ENCODE measurements at places on chromosomes 1 and 21.

GRCh38 chr1:218823291-218823900, 350.3 kb upstream of the LYPLAL1 start:
- DNase-seq, result no peak

DNA sequence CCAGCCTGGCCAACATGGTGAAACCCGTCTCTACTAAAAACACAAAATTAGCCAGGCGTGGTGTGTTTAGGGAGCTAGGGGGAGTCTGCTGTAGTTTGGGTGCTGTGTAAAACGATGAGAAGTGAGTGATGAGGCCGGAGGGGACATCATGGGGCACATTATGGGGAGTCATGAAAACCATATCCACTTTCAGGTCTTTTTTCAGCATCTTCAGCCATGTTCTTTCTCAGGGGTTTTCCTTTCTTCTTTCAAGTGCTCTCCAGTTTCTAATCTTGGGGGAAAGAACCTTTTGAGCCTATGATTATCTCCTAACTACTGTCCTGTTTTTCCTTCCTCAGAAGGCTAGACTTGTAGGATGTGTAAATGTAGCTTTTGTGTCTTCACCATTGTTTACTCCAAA, 14.4 kb downstream of the KDM4A start:
- no peak for DNase-seq

GRCh38 chr1:94319319-94320102, 82.1 kb upstream of the ARHGAP29 start:
- no peak for DNase-seq

DNA sequence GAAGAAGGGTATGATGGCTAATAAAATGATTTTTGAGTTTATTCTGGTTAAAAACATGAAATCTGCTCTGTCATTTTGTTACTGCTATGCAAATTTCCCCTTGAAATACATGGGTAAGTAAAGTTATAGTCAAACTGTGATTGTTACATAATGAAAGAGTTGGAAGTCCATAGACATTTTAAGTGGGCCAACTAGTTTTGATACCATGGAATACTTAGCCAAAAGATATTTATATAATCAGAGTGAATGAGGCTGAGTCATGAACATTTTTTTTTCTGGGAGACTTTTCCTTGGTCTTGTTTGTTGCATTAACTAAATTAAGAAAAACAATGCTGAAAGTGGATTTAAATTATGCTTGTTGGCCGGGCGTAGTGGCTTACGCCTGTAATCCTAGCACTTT, 58.2 kb upstream of the MPC2 start:
- DNase-seq, result no peak

GRCh38 chr1:156452907-156453306, 47.7 kb downstream of the MEF2D start:
- DNase-seq, result no peak

- no peak for DNase-seq
Measured at GRCh38 chr21:43906585-43907370, 41.8 kb downstream of the AGPAT3 start.

DNA sequence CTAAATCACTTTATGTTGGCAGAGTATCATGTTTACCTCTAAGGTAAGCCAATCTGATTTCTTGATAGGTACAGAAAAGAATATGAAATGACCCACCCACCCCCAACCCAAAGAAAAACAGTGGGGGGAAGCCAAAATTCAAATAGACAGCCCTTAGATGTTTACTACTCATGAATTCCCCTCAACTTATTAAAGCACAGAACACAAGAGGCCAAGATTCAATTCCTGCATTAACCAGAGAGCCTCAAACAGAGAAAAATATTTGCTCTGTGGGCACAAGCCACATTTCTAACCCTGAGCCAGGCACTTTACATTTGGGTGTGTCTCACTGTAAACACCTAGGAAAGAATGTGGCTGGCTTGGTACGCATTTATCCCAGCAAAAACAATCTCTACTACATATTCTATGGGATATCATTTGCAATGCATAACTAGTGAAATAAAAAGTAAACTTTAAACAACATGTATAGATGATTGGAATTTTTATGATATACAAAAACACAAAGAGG, 84.3 kb downstream of the PTPN14 start:
- DNase-seq, result no peak

DNA sequence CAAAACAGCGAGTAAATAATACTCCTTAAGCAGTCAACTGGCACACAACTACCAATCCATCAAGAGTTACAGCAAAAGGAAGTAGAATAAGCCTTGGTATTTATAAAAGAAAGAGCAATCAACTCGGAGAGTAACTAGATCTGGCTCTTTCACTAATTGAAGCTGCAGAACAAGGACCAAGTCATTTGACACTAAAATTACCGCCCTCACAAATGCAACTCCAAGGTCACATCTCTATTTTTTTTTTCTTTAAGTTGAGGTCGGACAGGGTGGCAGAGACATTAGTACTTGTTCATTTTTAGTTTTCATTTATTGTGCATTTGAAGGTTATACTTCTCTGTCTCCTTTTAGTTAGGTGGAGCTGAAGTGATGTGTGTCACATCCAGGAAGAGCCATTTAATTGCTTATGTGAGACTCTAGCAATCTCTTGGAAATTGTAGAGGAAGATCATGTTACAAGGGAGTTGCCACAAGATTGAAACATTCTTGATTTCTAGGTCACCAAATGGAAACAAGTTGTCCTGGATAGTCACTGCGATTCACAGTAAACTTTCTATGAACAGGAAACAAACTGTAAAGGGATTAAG, 138.1 kb upstream of the ADAMTS5 start:
- DNase-seq, result no peak

- no peak for DNase-seq
Measured at GRCh38 chr1:116433275-116434257, 60.5 kb downstream of the ATP1A1 start.

GRCh38 chr1:200435200-200435780, 25.5 kb upstream of the ZNF281 start:
- no peak for DNase-seq

GRCh38 chr1:5662744-5663126, 329.5 kb downstream of the NPHP4 start:
- no peak for DNase-seq

- DNase-seq, result no peak
Measured at GRCh38 chr1:214018386-214019268, 30.9 kb downstream of the PROX1 start.

- DNase-seq, result no peak
Measured at GRCh38 chr1:2180297-2181245, 14.0 kb downstream of the FAAP20 start.

DNA sequence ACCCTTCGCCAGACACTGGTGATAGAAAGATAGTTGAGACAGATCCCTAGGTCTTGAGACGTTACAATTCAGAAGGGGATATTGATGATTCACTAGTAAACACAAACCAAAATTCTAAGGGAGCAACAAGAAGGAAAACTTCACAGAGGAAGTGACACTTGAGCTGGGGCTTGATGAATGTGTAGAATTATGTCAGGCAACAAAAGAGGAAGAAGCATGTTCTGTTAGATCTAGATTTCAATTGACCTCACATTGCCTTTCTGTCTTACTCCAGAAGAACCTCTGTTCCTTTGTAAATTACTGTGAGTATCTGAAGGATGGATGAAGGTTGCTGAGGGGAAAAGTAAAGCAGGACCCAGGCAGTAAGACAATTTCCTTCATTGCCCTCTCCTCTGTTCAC, 328.2 kb downstream of the KCTD3 start:
- no peak for DNase-seq

GRCh38 chr1:180504186-180504585, 1.8 kb upstream of the ACBD6 start:
- DNase-seq, result no peak

GRCh38 chr1:110390096-110390495, 730 bp downstream of the SLC16A4 start:
- DNase-seq, result no peak

- DNase-seq, result no peak
Measured at GRCh38 chr1:205451759-205452164, 4.1 kb downstream of the BLACAT1 start.

GRCh38 chr1:246949956-246950355, 18.2 kb upstream of the AHCTF1 start:
- DNase-seq, result no peak

GRCh38 chr1:160850541-160850940, 12.1 kb downstream of the CD244 start:
- DNase-seq, result no peak

DNA sequence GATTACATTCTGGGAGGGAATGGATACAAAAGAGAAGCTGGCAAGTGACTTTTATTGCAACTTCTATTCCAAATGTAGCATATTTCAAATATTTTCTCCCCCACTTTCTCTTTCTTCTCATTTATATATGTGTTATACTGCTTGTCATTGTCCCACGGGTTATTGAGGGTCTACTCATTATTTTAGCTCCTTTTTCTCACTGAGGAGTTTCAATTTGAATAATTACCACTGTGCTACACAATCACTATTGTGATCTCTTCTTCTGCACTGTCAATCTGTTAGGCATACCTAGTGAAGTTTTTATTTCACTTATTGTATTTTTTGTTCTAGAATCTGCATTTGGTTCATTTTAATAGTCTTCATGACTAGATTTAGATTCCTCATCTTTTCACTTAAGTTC, 339.7 kb downstream of the PTPRC start:
- DNase-seq, result no peak

DNA sequence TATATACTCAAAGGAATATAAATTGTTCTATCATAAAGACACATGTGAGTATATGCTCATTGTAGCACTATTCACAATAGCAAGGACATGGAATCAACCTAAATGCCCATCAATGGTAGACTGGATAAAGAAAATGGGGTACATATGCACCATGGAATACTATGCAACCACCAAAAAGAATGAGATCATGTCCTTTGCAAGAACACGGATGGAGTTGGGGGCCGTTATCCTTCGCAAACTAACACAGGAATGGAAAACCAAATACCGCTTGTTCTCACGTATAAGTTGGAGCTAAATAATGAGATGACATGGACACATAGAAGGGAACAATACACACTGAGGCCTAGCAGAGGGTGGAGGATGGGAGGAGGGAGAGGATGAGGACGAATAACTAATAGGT, 16.0 kb upstream of the SGIP1 start:
- DNase-seq, result no peak

- no peak for DNase-seq
Measured at GRCh38 chr1:23423415-23424292, 894 bp downstream of the TCEA3 start.

DNA sequence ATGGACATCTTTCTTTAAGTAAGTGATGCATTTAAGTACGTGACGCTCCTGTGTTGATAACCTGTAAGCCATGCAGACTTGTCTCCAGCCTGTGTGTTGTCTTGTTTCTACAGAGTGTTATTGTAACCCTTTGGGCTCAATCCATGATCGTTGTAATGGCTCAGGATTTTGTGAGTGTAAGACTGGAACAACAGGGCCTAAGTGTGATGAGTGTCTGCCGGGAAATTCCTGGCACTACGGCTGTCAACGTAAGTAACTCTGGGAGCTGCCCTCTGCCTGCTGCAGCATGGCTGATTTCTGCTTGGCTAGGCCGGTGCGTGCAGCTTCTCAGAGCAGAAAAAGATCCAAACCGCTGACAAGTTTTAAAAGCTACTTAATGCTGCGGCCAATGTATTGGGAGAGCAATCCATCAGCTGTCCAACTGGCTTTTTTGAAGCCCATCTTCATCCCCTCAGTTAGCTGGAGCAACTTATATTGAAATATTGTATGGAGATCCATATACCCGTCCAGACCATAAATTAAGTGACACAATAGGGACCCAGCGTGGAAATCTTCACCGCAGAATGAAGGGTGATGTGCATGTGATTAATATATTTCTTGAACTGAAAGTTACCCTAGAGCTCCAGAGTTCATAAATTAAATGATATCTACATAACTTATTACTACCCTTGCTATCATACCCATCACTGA, 295.9 kb downstream of the NTNG1 start:
- no peak for DNase-seq

GRCh38 chr1:54463259-54464030, 57.3 kb upstream of the SSBP3 start:
- DNase-seq, result no peak

DNA sequence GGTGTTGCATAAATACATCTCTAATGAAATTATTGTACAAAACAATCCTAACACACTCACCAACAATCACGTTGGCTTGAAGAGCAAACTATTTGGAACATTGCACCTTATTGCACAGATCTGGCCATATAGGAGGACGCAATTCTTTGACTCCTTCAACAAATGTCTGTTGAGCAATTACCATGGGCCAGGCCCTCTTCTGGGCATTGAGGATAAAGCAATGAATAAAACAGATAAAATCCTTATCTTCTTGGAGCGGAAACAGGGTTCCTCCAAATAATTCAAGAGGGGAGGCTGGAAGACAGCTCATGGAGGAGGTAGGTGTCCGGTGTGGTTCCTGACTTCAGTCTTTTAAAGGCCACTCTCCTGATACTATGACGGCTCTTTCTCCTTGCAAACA, 43.3 kb downstream of the PAX7 start:
- no peak for DNase-seq

GRCh38 chr1:243435836-243436235, 180.0 kb downstream of the SDCCAG8 start:
- no peak for DNase-seq

DNA sequence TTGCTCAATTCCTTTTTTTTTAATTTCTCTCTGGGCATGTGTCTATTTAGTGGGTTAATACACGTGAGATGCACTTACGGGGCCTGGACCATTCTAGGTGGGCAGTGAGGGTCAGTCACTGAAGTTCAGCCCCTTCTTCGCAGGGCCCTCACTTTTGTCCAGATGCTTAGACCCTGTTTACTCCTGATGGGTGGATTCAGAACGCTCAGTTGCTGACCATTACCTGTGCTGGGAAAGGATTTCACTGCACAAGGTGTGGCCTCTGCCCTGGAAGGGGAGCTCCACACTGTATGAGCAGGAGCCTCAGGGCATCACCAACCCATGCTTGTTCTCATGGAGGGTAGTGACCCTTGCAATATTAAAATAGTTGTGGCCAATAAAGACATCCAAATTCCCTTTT, 4.5 kb downstream of the PRAMEF12 start:
- no peak for DNase-seq

GRCh38 chr1:81230983-81231728, 569.6 kb upstream of the ADGRL2 start:
- DNase-seq, result no peak

DNA sequence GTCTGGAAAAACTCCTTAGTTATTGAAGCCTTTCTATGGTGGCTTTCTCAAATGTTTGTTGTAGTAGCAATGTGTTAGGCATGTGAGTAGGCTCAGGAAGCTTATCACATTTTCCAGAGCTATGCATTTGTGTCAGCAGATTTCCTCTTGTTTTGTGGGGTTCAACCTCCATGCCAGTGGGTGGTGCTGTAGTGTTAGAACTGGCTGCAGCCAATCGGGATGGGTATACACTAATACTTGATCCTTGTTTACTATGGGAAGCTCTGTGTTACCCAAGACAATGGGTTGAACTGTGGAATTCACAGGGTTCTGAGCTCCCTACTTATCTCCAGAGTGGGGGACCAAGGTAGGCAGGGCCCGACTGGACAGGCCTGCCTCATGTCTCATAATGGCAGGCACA, 348.5 kb upstream of the ADAMTS5 start:
- DNase-seq, result no peak

GRCh38 chr1:15120251-15120945, 33.1 kb upstream of the TMEM51 start:
- no peak for DNase-seq

- no peak for DNase-seq
Measured at GRCh38 chr1:17067069-17067426, 13.2 kb upstream of the SDHB start.

All from T-helper 17 cell (primary cell).